Activated T-cell treated with anti-CD3 and anti-CD28 coated beads, Interleukin-2, amount 50 U/mL, for 72 hours (primary cell): ENCODE measurements at places on chromosomes 12 and 14. TPM values are rescaled to one million over a fixed set of nuclear protein-coding genes. Genes with fewer than 3 reads are reported as not detected.

- DNase-seq: no peak
These were observed 40.4 kb downstream of the TSPAN19 start for GRCh38 chr12:84995641-84996040.

- peak; percentile 36 for DNase-seq
These were observed 41.6 kb downstream of the CHST11 start for GRCh38 chr12:104498211-104498801.

Gene TMEM119
- total RNA-seq: 0.65 TPM

Gene SPX
- total RNA-seq: 1.6 TPM
